Left cardiac atrium (tissue), 4 donors: ENCODE measurements at places on chromosomes 2 and 18.

- DNase-seq, result peak; percentile 43
These were observed 833 bp downstream of the AFG3L2 start for GRCh38 chr18:12376034-12376753.

- no peak for DNase-seq
These were observed 213.7 kb upstream of the RAB6C start for GRCh38 chr2:129765678-129766351.

DNA sequence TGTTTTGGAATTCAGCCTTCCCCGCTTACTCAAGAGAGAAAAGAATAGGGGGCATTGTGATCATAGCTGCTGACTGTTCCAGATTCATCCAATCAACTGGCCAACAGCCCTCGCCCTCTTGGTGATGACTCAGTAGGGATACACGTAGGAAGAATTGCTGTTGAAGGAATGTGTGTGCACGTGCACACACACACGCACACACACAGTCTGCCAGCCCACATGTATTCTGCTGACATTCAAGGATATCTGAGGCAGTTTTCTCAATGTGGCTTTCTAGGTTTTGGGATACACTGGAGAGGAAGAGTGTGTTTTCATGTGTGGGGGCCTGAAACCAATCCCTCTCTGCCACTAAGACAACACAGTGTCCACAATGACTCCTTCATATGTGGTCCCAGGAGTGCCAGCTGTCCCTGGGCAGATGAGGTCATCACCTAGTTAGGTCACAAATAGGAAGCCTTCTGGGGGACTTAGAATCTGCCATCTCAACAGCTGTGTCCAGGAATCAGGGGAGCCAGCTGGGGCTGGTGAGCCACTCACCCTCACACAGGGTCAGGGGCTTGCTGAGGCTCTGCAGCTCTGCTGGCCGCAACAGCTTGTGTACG is 352.6 kb downstream of the SS18 start:
- DNase-seq, result no peak

- no peak for DNase-seq
These were observed 298.8 kb downstream of the SRBD1 start for GRCh38 chr2:45312275-45312674.

GRCh38 chr2:5725794-5726463 is 33.7 kb downstream of the SOX11 start:
- DNase-seq, result no peak
